Activated CD4-positive, alpha-beta T cell treated with anti-CD3 and anti-CD28 coated beads, Interleukin-2, amount 10 ng/mL, durations not matched to agents 24 days and 14 days (primary cell): ENCODE measurements at places on chromosomes 3 and 15.

- H3K4me1 ChIP-seq: no peaks in the 10 kb centered on the region
- DNase-seq: no peak
- H3K4me3 ChIP-seq: no peak overlapping the region
- no peaks in the 10 kb centered on the region for H3K27me3 ChIP-seq
These were observed 50.1 kb downstream of the MAGI1 start for GRCh38 chr3:65988411-65989180.

- H3K27ac ChIP-seq: peak overlapping the region; percentile 40
- H3K4me3 ChIP-seq: no peak overlapping the region
- no peak for DNase-seq
- H3K27me3 ChIP-seq: no peaks in the 10 kb centered on the region
- peaks cover 29% of the 10 kb centered on the region for H3K4me1 ChIP-seq
- H3K36me3 ChIP-seq: no peaks in the 10 kb centered on the region
These were observed 29.3 kb downstream of the BTD start for GRCh38 chr3:15630646-15631350.

GRCh38 chr15:37616215-37616614 is 318.2 kb upstream of the TMCO5A start:
- H3K27ac ChIP-seq: no peak overlapping the region
- H3K27me3 ChIP-seq: no peaks in the 10 kb centered on the region
- H3K36me3 ChIP-seq: no peaks in the 10 kb centered on the region
- no peaks in the 10 kb centered on the region for H3K4me1 ChIP-seq

DNA sequence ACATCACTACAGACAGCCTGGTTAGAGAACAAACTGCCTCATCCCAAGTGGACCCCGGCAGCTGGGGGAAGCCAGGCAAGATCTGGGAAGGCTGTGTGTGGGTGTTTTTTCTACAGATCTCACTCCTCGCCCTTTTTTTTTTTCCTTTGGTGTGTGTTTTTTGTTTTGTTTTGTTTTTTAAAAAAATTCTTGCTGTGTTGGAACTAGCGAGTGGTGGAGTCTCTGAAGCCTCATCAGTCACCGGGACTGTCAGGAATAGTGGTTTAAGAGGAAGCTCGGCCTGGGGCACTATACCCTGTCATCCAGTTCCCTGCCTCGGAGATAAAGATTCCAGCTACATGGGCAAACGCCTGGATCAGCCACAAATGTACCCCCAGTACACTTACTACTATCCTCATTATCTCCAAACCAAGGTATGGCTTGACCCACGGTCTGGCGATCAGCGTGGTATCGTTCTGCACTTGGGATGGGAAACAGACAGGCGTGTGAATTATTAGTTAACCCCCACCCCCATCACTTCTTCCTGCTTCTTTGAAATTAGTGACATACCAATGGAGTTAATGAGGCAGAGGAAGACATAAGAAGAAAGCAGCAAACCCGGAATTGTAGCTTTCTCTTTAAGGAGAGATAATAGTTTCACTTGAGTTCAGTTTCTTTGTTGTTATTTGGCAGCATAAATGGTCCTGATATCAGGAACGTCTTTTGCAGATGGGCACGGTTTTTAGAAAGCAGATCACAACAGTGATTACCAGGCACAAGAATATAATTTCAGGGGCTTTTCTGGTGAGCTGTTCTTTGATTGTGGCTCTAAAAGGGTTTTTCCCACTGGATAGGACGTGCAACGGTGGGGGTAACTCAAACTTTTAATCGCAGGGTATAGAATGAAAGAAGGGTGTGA is 722 bp downstream of the RBMS3 start:
- DNase-seq: peak; percentile 63
- peaks cover 31% of the 10 kb centered on the region for H3K4me1 ChIP-seq
- peak overlapping the region; percentile 85 for H3K4me3 ChIP-seq
- H3K36me3 ChIP-seq: no peaks in the 10 kb centered on the region
- peak overlapping the region; percentile 78 for H3K27ac ChIP-seq
- peaks cover 5% of the 10 kb centered on the region for H3K27me3 ChIP-seq

DNA sequence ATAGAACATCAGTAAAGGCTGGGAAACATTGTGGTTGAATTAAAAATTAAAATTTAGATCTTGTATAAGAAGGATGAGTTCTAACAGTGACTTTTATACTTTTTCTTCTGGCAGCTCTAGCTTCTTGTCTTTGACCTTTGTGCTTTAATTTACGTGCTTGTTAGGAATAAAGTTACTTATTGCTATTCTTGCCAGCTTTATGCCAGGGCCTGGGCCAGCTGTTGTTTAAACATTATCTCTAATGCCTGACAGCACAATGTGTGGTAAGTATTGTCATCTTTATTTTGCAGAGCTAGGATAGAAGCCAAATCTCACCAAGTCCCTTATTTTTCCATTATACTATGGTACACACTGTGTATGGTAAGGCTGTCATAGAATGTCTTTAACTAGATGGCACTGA is 766.7 kb upstream of the GOLIM4 start:
- H3K27me3 ChIP-seq: no peaks in the 10 kb centered on the region
- H3K4me1 ChIP-seq: no peaks in the 10 kb centered on the region
- no peaks in the 10 kb centered on the region for H3K36me3 ChIP-seq
- DNase-seq: no peak
- H3K4me3 ChIP-seq: no peak overlapping the region
- H3K27ac ChIP-seq: no peak overlapping the region

DNA sequence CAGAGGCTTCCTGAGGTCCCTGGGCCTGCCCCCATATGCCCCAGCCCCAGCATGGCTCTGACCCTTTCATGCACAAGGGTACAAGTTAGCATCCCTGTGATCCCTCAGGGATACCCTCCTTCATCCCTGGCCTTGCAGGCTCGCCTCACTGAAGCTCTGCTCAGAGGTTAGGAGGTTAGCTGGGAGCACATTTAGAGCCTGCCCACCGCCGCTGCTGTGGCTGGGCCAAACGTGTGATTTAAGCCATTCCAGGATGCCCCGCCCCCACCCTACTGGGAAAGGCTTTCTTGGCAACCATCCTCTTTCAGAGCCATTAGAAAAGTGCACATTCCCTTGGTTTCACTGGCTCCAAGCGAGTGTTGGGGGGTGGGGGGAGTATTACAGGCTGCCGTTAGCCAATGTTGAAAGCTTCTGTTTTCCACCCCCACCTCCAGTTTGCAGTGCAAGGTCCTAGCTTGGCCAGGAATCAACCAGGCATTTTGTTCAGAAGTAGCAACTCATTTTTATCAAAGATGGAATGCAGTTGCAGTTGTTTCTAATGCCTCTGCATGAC is 6.3 kb upstream of the HES1 start:
- peaks cover 4% of the 10 kb centered on the region for H3K36me3 ChIP-seq
- no peak for DNase-seq
- peaks cover 70% of the 10 kb centered on the region for H3K27me3 ChIP-seq
- H3K4me1 ChIP-seq: peaks cover 29% of the 10 kb centered on the region
- H3K4me3 ChIP-seq: no peak overlapping the region

GRCh38 chr3:133491481-133492059 is 81.9 kb upstream of the CDV3 start:
- no peaks in the 10 kb centered on the region for H3K27me3 ChIP-seq
- peaks cover 2% of the 10 kb centered on the region for H3K36me3 ChIP-seq
- H3K4me3 ChIP-seq: peak overlapping the region; percentile 68
- DNase-seq: no peak
- H3K27ac ChIP-seq: peak overlapping the region; percentile 64

DNA sequence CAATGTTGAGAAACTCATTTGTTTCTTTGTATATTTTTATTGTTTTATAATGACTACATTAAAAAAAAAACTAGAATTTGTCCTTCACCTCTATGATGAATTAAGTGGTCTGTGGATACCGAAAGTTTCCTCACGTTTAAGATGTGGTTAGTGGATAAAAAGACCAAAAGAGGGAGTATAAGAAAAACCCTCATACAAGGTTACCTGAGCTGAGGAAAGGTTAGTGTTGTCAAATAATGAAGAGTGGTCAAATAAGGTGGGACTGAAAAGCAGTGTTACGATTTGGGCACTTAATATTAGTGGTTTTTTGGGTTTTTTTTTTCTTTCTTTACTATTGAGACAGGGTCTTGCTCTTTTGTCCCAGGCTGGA is 21.2 kb downstream of the RASA2 start:
- no peaks in the 10 kb centered on the region for H3K27me3 ChIP-seq
- H3K4me3 ChIP-seq: no peak overlapping the region
- peaks cover 26% of the 10 kb centered on the region for H3K4me1 ChIP-seq
- no peak overlapping the region for H3K27ac ChIP-seq
- H3K36me3 ChIP-seq: peaks cover 47% of the 10 kb centered on the region

- H3K27me3 ChIP-seq: no peaks in the 10 kb centered on the region
- peaks cover 40% of the 10 kb centered on the region for H3K4me1 ChIP-seq
- peak overlapping the region; percentile 73 for H3K27ac ChIP-seq
- DNase-seq: peak; percentile 76
These were observed 34.3 kb upstream of the ANKDD1A start for GRCh38 chr15:64877435-64877834.

GRCh38 chr15:82021992-82022391 is 23.8 kb downstream of the MEX3B start:
- no peaks in the 10 kb centered on the region for H3K4me1 ChIP-seq
- H3K27me3 ChIP-seq: peaks cover 4% of the 10 kb centered on the region
- no peak for DNase-seq
- H3K36me3 ChIP-seq: no peaks in the 10 kb centered on the region

- no peak overlapping the region for H3K27ac ChIP-seq
- no peaks in the 10 kb centered on the region for H3K27me3 ChIP-seq
- peak; percentile 82 for DNase-seq
- no peak overlapping the region for H3K4me3 ChIP-seq
- no peaks in the 10 kb centered on the region for H3K4me1 ChIP-seq
These were observed 19.9 kb downstream of the SPICE1 start for GRCh38 chr3:113495035-113495434.

GRCh38 chr3:65126527-65127410 is 439.0 kb upstream of the ADAMTS9 start:
- no peak overlapping the region for H3K27ac ChIP-seq
- no peaks in the 10 kb centered on the region for H3K4me1 ChIP-seq
- no peak overlapping the region for H3K4me3 ChIP-seq
- no peak for DNase-seq
- H3K27me3 ChIP-seq: no peaks in the 10 kb centered on the region

DNA sequence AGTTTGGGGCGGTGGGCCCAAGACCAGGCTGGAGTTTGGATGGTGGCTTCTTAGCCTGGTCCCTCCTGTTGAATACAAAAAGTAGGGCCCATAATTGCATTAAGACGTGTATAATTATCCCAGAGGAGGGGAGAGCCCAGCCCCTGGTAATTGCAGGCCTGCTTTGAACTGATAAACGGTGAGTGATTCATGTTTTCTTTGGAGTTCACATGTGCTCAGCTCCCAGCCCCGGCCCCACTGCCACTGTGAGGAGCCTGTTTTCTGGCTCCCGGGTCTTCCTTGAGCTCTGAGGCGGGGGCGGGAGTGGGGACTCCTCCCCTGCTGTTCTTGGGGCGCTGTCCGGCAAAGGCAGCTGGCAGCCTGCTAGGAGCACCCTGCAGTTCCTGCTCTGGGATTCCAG is 3.1 kb downstream of the PLXNA1 start:
- no peaks in the 10 kb centered on the region for H3K36me3 ChIP-seq
- H3K4me1 ChIP-seq: peaks cover 10% of the 10 kb centered on the region
- no peaks in the 10 kb centered on the region for H3K27me3 ChIP-seq
- no peak for DNase-seq
- no peak overlapping the region for H3K27ac ChIP-seq
- no peak overlapping the region for H3K4me3 ChIP-seq

- no peaks in the 10 kb centered on the region for H3K36me3 ChIP-seq
- no peaks in the 10 kb centered on the region for H3K27me3 ChIP-seq
- no peaks in the 10 kb centered on the region for H3K4me1 ChIP-seq
- no peak for DNase-seq
- H3K27ac ChIP-seq: no peak overlapping the region
These were observed 914.2 kb downstream of the SQOR start for GRCh38 chr15:46548989-46549388.

- DNase-seq: no peak
- no peaks in the 10 kb centered on the region for H3K27me3 ChIP-seq
- no peak overlapping the region for H3K27ac ChIP-seq
- no peak overlapping the region for H3K4me3 ChIP-seq
- peaks cover 4% of the 10 kb centered on the region for H3K4me1 ChIP-seq
- peaks cover 32% of the 10 kb centered on the region for H3K36me3 ChIP-seq
These were observed 29.7 kb downstream of the ACAD11 start for GRCh38 chr3:132629928-132630327.

DNA sequence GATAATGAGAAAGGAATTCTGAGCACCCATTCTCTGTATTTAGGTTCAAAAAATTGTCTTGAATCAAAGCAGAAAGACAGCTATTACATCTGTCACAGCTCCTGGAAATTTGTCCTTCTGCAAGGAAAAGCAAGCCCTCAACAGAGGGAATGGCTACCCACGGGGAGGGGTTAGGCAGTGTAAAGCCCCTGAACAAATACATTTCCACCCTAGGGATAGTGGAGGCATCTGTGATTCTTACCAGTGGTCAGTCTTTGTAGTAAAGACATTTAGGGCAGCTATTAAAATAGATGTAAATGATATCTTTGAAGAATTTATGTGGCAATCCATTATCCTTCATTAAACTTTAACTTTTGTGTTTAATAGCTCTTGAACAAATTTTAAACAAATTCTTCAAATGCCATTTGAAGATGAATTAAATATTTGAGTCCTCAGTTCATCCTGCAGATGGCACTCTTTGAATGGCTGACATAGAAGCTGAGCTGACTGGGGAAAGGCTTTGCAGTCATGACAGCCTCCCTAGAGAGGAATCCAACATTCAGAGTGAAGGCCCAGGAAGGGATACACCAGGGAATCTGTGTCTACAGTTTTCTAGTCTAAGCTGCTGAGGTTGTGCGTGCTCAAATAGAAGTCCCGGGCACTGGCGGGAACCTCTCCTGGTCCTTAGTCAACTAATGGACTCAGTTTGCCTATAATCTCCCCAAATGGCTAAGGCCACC is 359.7 kb upstream of the ROPN1 start:
- no peak overlapping the region for H3K27ac ChIP-seq
- H3K4me3 ChIP-seq: no peak overlapping the region
- H3K27me3 ChIP-seq: peaks cover 9% of the 10 kb centered on the region
- no peaks in the 10 kb centered on the region for H3K36me3 ChIP-seq

GRCh38 chr3:61358364-61358763 is 107.1 kb upstream of the FHIT start:
- H3K4me1 ChIP-seq: no peaks in the 10 kb centered on the region
- H3K36me3 ChIP-seq: no peaks in the 10 kb centered on the region
- no peak overlapping the region for H3K4me3 ChIP-seq
- no peak overlapping the region for H3K27ac ChIP-seq
- DNase-seq: no peak

- H3K4me1 ChIP-seq: peaks cover 77% of the 10 kb centered on the region
- DNase-seq: no peak
- H3K36me3 ChIP-seq: peaks cover 60% of the 10 kb centered on the region
- H3K4me3 ChIP-seq: peak overlapping the region; percentile 70
These were observed 4.8 kb downstream of the CHSY1 start for GRCh38 chr15:101246824-101247745.

GRCh38 chr3:101878589-101878988 is 29.3 kb downstream of the NFKBIZ start:
- H3K4me1 ChIP-seq: no peaks in the 10 kb centered on the region
- H3K27ac ChIP-seq: no peak overlapping the region
- no peak overlapping the region for H3K4me3 ChIP-seq
- peaks cover 5% of the 10 kb centered on the region for H3K27me3 ChIP-seq
